ENCODE measurements at places on chromosomes 4 and X.

GRCh38 chr4:130163701-130164100 is 1067.7 kb downstream of the C4orf33 start:
- DNase-seq, result no peak

DNA sequence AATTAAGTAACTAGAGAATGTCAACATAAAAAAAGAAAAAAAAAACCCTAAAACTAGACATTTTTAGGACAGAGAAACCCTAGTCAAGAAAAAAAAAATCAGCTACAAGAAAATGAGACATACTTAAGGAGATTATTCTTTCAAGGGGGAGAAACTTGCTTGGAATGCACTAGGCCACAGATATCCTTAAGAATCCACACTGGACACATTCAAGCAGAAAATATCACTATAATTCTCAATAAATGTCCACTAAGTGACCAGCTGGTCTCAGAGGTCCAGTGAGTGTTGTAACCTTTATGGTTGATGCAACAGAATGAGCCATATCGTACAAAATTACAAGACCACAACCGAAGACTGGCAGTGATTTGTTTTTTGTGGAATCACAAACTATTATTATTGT is 15.6 kb upstream of the IBSP start:
- DNase-seq, result no peak

- no peak for DNase-seq
These were observed 67.7 kb upstream of the HMX1 start for GRCh38 chr4:8939160-8939839.

DNA sequence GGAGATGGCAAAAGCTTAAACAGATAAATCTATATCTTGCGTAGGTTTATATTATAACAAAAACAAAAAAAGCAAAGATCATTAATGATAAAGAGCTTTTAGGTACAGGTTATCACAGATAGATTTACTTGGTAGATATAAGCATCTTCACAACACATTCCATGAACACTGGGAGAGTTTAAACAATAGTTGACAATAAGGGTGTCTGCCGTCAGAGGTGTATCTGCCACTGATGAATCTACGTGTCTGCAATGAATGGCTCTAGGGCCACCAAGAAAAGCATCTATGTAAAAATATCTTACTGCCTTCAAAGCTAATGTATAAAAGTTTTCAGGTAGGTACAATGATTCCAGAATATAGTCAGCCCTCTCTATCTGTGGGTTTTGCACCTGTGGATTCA is 43.7 kb downstream of the RASGEF1B start:
- DNase-seq, result no peak

GRCh38 chr4:111988514-111988913 is 156.7 kb upstream of the FAM241A start:
- DNase-seq, result no peak

- DNase-seq, result no peak
These were observed 58.8 kb downstream of the SPRY1 start for GRCh38 chr4:123455360-123455759.

DNA sequence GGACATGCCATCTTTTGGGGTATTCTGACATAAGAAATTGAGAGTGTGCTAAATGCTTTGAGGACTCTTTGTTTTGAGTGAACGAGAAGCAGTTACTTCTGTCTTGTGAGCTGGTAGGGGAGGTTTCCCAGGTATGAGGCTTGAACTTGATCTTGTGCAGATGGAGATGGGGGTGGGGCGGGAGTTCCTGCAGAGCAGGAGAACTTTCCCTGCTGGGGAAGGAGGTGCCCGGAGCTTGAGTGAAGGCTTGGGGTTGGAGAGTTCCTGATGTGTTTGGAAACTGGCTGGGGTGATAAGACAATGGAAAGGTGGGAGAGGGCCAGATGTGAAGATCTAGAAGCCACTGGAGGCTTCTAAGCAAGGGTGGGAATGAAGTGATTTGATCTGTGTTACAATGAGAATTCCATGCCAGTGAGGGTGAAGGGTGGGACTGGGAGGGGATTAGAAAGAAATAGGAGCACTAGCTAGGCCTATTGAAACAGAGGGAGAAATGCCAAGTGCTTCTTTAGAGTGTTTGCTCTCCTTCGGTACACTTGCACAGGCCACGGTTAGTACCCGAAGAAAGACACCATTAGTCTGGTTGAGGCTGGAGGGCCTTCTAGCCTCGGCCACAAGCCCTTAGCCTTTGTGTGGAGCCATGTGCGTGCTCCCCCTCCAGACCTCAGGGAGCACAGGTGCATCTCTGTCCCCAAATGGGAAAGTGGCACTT is 103.5 kb upstream of the STOX2 start:
- no peak for DNase-seq

DNA sequence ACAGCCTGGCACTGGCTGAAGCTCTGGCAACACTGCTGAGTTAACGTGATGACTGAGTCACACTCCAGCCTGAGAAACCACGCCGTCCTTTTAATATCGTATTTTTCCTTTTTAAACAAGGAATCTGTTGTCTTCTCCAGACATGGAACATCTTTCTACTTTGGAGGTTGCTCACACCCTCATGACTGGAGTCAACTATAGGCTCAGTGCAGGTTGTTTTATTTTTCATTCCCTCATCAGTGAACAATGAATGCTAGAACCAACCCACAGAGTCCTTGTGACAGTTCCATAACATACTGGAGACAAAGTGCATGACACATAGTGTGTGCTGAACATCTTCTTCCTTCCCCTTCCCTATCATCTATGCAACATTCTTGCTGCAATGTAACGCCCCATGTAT is 76.8 kb upstream of the CPEB2 start:
- no peak for DNase-seq

DNA sequence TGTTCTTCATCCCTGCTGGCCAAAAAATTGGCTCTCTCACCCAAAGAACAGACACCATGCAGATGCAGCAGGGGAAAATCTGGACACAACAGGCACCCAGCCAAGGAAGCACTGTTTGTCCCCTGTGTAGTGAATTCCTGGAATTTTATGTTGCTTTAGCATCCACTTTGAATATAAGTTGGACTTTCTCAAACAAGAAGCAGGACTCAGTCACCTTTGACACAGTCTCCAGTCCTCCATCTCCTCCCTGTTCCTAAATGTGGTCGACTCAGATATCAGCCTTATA is 11.8 kb downstream of the ZNF182 start:
- no peak for DNase-seq

- no peak for DNase-seq
These were observed 315.0 kb upstream of the NR3C2 start for GRCh38 chr4:148757171-148757570.

DNA sequence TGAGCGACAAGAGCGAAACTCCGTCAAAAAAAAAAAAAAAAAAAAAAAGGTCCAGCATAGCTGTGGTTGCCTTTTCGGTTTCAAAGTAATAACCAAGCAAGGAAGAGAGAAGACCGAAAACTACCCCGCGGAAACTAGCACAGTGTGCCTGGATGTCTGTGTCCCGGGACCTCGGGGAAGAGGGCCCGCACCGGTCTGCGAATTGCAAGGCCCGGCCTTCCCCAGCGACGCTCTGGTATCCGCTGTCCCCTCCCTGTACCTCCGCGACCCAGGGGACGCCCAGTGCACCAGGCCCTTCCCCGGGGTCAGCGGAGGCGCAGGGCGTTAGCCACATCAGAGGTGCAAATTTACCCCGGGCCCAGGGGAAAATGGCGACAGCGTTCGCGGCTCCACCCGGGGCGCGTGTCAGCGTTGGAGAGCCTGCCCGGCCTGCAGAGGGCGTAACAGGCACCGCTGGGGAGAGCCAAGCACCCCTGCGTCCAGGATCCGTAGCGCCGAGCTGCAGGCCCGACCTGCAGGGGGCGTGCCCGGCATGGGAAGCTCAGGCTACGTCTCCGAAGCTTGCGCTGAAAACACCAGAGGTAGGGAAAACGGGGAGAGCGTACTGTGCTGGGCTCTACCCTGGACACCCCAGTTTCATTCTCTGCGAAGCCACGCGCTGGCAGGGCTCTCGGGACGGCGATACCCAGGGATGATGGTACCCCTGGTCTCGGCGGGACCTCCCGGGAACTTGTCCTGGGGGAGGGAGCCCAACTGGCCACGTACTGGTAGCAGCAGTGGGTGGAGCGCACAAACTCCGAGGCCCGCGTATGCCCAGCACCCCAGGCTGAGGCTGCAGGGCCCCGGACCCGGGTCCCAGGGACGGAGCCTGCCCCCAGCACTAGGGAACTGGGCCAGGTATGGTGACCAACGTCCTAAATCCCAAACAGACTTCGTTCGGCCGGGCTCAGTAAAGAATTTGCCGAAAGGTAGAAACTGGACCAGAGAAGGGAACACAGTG is 16.2 kb downstream of the NKX6-1 start:
- no peak for DNase-seq

- no peak for DNase-seq
These were observed 13.4 kb downstream of the NSDHL start for GRCh38 chrX:152844256-152844655.

DNA sequence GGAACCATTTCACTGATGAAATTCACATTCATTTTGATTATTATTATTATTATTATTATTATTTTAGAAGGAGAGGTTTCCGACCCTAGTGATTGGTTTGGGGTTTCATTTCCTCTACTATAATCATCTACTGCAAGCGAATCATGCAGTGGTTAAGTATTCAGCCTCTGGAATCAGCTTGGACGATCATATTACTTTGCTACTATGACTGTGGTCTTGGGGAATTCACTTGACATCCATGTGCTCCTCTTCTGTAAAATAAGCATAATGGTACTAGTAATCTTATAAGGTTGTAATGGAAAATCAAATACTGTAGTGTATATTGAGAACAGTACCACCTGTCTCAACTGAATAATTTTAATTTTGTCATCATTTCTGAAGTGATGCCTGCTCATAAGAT is 132.1 kb upstream of the SLC4A4 start:
- no peak for DNase-seq

- DNase-seq, result no peak
These were observed 703 bp upstream of the FTSJ1 start for GRCh38 chrX:48475296-48475695.

DNA sequence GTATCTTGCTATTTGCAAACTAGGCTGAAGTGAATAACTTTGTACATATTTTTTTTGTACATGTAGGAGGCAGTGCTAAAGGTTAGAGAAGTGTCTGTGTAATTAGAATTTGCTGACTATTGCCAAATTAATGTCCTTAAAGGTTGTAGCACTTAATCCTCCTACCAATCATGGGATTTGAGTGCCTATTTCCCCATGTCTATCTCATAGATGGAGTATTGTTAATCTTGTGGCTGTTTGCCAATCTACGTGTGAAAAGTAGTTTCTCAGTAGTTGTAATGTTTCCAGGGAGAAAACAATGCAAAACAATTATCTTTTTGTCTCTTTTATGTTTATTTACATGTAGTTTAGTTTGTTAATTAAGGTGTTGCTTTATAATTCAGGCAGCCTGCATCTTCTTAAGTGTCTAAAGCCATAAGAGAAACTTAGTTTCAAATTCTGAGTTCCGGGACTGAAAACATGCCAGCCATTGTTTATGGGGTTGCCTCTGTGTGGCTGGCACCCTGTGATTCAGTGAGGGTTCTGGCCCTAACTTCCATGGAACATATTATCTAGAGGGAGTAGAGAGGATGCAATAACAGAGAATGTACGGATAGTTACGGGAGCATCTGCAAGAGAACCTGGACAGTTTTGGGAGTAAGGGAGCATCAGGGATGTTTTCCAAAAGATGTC is 142.4 kb downstream of the KLHL8 start:
- DNase-seq, result no peak

GRCh38 chr4:120202222-120202621 is 135.6 kb upstream of the MAD2L1 start:
- no peak for DNase-seq

- DNase-seq, result no peak
These were observed 1.2 kb downstream of the PPARGC1A start for GRCh38 chr4:23888421-23889319.

GRCh38 chr4:101018836-101019235 is 328.5 kb downstream of the PPP3CA start:
- no peak for DNase-seq

GRCh38 chr4:129282293-129282692 is 186.3 kb downstream of the C4orf33 start:
- no peak for DNase-seq

DNA sequence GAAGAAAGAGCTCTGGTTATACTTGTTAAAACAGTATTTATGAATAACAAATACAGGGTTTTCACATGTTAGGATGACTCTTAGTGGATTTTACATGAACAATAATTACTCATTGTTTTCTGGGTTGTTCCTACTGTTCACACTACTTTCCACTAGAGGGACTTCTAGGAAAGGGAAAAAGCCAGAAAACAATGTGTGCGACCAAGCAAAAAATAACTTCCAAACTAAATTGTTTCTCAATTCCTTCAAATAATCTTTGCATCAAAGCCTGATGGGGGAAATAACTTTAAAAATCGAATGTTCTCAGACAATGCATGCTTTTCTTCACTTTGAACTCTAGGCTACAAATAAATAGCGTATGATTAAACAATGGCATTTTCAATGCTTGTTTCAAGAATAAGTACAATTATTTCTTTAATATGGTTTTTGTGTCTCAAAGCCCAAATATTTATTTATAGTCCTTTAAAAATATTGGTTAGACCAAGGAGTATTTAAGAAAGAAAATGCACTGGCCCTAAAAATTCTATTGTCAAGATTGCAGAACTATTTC is 72.1 kb upstream of the ETNPPL start:
- peak; percentile 40 for DNase-seq

DNA sequence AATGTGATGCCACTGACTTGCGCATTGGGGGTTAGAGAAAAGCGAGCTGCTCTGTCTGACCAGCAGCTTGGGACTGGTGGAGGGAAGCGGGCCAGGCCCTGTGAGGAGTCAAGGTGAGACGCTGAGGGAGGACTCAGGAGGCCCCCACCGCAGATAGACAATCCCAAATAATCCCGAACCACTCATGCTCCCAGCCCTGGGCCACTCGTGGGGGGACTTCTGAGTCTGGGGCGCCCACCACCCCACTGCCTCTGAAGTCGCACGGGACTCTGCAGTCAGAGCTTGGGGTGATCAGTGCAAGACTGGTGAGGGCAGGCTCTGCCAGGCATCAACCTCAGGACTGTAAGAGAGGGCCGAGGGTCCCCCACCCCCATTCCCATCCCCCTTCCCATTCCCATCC is 6.9 kb downstream of the MAGEA4 start:
- DNase-seq, result no peak

DNA sequence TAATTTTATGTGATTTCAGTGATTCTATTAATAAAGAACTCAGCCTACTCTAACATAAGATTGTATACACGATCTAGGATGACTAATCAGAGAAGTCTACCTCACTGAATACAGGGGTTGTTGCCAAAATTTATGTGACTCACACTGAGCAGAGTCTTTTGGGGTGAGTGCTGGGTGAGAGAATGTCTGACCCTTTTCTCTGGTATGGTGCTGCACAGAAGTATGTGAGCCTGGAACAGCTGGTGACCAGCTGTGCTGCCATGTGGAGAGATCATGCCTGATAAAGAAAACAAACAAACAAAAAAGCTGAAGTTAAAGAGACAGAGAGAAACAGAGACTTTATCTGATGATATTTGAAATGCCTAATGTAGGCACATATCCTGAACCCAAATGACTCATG is 618.1 kb upstream of the GRIA3 start:
- DNase-seq, result no peak

DNA sequence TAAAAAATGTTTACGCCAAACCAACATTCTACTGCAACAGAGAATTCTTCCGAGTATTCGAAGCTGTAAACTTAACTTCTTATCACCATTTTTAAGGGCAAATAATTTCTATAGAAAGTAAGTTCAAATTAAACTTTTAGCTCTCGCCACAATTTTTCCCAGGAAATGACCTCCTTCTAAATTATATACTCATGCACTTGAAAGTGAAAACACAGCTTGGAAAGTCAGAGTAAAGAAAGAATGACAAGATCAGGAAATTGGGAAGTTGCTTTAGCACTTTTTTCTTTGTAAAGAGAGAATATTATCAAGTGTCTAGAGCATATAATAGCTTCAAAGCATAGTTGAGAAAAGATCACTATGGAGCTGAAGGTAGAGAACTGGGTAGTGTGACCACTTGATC is 1.2 kb downstream of the CYBB start:
- DNase-seq, result no peak

GRCh38 chrX:2261831-2262667 is 238.7 kb downstream of the DHRSX start:
- no peak for DNase-seq

Data from KG1 (cell line).